ENCODE measurements at places on chromosomes 11 and 22.

- no peak for DNase-seq
These were observed 9.2 kb upstream of the SCN4B start for GRCh38 chr11:118161786-118162185.

DNA sequence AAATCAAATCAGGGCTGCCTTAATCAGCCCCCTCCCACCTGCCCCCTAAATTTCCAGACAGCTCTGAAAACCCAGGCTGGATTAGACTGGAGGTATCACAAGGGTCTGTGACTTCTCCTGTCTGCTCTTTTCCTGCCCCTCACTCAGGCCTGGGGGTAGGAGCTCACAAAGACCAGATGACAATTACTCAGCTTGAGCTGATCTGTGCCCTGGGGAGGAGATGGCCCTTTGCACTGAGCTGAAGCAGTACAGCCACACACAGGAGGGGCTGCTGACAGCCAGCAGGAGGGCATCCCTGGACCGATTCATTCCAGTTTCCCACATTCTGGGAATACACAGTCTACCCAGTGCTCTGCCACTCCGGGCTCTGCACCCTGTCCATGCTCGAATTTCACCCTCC, 4.2 kb downstream of the ABCC8 start:
- DNase-seq = no peak

- no peak for DNase-seq
These were observed 10.7 kb upstream of the NLRP6 start for GRCh38 chr11:267491-267994.

- no peak for DNase-seq
These were observed 18.1 kb downstream of the TRMU start for GRCh38 chr22:46353483-46354105.

- DNase-seq = peak; percentile 72
These were observed 12.1 kb downstream of the RNH1 start for GRCh38 chr11:494761-495536.

GRCh38 chr11:56783448-56784041, 35.0 kb upstream of the OR9G4 start:
- no peak for DNase-seq

DNA sequence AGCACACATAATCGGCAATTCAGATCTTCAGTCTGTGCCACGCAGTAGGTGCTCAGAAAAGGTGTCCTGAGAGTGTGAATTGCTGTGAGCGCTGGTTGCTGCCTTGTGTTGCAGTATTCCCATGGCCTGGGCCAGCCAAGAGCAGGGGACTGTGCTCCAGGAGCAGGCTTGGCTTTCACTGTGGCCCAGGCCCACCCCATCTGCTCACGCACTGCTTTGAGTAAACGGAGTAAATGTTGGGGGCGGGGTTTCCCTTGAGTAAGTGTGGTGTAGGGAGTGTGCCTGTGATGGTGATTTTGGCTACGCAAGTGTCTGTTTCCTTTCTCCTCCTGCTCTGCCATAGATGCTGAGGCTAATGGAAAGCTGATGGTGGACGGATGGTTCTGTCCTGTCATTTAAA, 2.3 kb downstream of the CTTN start:
- DNase-seq = no peak

GRCh38 chr11:74154620-74155281, 16.1 kb downstream of the C2CD3 start:
- DNase-seq = no peak

- no peak for DNase-seq
These were observed 51.0 kb upstream of the IGLL5 start for GRCh38 chr22:22836635-22837034.

DNA sequence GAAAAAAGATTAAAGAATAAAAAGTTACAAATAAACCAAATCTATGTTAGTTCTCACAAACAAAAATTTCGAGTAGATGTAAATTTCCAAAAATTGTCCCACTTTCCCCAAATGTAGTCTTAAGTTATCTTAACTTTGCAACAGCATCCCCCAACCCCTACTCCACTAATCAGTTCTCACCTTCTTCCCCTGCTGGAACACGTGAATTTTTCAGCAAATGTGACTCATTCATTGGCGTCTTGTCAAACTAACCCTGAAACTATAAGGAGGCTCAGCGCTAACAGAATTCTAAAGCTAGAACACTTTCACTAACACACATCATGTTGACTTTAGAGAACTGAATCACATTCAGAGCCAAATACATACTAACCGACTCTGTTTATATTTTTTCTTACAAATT, 46.1 kb downstream of the PHF21A start:
- no peak for DNase-seq

GRCh38 chr22:30001459-30001858, 78.8 kb upstream of the HORMAD2 start:
- DNase-seq = no peak

DNA sequence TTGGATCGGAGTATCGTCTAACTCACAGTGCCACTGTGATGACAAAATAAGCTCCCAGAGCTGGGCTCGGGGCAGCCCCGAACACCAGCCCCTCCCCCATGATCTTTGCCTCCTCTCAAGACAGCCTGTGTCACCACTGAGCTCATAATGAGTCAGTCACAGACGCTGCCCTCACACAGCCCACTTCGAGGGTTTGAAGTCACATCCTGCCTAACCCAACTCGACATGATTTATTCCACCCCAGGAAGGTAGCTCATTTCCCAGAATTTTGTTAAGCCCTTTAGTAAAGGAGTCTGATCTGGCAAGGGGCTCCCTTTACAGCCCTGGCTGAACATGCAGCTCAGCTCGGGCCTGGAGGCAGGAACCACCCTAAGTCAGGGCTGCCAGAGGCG, 22.8 kb downstream of the MYH9 start:
- no peak for DNase-seq

DNA sequence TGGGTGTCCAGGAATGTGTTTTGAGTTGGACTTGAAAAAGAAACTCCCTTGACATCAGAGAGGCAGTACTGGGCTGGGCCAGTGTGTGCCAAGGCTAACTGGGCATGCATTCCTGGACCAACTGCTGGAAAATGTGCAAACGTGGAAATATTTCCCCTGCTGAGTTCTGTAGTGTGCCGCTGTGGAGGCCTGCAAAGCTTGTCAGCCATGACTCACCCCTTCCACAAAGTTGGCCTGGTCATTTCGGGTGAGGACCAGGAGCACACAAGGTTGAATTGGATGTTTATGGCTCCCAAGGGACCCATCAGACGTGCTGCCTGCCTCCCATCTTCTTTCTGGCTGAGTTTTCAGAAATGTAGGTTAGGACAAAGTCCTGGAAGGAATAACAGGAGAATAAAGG, 513.1 kb downstream of the MIAT start:
- no peak for DNase-seq

DNA sequence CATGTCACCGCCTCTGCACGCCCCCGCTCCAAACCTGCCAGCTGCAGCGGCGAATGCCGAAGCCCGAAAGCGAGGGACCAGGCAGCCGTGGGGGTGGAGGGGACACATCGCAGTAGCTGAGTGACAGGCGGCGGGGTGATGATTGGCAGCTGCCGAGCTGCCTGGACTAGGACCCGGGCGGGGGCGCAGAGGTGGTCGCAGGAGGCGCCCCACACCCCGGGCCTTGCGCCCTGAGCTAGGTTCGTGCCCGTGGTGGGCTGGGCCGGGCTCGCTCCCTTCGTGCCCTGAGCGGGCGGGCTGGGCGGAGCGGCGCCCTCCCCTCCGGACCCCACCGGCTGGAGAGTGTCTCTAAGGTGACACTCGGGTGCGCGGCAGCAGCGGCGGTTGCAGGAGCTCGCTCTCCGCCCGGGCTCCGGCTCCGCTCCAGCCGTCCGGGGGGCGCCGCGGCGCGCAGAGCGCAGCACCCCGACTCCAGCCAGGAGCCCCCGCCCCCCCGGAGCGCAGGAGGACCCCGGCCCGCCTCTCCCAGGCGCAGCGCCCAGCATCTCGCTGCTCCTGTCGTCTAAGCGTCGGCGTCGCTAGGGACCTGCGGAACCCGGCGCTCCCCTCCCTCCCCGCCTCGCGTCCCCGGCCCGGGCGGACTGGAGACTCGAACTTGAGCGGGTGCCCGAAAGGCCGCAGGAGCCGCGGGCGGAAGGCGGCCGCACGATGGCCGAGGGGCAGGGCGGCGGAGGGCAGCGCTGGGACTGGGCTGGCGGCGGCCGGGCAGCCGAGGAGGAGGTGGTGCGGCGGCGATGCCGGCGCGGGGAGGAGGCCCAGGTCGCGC, 14.5 kb upstream of the DGKZ start:
- no peak for DNase-seq

GRCh38 chr11:106656646-106657045, 361.6 kb downstream of the GUCY1A2 start:
- DNase-seq = no peak

DNA sequence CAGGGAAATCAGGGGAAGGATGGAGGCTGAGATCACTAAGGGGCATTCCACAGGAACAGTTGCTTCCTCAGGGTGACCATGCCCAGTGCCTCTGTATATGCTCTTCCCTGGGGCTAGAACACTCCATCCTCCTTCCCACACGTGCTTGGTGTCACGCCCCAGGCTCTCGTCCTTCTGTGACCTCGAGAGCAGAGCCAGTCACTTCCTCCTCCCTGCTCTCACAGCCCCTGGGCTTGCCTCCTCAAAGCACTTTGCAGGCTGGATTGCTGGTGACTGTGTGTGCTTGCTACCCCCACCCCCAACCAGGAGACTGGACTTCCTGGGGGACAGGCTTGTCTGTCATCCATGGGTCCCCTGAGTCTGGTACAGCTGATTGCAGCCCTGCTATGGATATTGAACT, 56.5 kb upstream of the AMPD3 start:
- no peak for DNase-seq

DNA sequence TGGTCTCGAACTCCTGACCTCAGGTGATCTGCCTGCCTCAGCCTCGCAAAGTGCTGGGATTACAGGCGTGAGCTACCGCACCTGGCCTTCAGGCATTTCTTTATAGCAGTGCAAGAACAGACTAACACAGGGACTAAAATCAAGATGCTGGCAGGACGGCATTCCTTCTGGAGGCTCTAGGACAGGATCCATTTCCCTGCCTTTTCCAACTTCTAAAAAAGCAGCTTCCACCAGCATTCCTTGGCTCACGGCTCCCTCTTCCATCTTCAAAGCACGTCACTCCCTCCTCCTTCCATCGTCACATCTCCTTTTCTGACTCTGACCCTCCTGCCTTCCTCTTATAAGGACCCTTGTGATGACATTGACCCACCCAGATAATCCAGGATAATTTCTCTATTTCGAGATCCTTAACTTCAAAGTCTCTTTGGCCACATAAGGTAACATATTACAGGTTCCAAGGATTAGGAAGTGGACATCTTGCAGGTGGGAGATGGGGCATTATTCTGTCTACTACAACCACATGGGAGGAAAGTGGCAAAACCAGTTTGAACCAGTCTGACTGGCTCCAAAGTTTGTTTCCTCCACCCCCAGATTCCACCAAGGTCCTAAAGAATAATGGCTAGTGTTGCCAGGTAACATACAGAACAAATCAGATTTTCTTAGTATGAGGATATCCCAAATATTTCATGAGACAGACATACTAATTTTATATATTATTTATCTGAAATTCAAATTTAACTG, 172.5 kb downstream of the MN1 start:
- no peak for DNase-seq

GRCh38 chr22:22463855-22464540, 44.5 kb downstream of the ZNF280B start:
- peak; percentile 16 for DNase-seq

DNA sequence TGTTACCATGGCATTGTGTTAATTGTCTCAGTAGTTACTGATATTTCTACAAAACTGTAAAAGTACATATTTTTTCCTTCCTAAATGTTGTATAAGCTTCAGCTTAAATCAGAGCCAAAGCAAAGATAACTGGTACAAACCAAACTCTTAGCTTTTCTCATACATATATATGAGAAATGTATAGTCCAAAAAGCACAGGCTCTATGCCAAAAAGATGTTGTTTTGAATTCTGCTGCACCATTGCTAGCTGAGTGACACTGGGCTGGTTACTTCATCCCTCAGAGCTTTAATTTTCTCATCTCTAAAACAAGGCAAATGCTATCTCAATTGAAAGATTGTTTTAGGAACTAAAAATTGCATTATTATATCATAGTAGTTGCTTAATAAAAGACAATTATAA, 6.7 kb upstream of the GRIA4 start:
- no peak for DNase-seq

DNA sequence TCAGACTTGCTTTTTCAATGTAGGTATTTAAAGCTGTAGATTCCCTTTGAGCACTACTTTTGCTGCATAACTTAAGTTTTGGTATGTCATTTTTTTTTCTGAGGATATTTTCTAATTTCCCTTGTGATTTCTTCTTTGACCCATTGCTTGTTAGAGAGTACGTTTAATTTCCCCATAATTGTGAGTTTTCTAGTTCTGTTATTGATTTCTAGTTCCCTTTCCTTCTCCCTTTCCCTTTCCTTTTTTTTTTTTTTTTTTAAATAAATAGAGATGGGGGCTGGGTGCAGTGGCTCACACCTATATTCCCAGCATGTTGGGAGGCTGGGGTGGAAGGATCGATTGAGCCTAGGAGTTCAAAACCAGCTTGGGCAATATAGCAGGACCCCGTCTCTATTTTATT, 30.8 kb downstream of the UBE2L3 start:
- DNase-seq = no peak

DNA sequence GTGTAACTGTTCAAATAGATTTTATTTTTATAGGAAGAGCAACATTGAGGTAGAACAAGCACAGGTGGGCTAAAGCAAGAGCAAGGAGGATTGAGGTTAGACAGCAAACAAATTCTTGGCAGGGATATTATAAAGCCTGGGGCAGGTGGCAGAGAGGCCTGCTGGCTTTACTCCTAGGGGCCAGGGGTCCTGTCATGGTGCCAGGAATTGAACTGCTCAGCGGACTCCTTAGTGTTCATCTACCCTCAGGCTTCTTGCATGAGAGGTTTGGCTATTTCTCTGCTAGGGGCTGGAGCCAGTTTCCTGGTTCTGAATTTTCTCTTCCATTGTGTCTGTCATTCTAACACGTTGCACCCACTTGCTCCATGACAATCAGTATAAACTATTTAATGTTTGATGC, 217.2 kb upstream of the NCAM1 start:
- DNase-seq = no peak

DNA sequence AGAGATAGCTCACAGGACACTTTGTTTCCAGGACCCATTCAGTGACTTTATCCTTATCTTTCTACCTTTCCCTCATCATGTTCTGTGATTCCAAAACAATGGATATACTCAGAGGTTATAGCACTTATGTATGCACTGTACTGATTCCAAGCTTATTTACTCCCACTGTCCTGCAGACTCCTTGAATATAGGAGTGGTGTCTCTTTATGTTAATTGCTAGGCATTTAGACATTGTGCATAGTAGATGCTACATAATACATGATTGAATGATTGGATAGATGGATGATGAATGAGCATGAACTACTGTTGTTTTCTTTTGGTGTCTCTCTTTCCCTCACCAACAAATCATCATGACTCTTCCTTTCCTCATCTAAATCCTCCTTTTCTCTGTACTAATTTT, 279.1 kb upstream of the RAG2 start:
- no peak for DNase-seq

- no peak for DNase-seq
These were observed 32.9 kb downstream of the APLP2 start for GRCh38 chr11:130102301-130103249.
